ENCODE measurements at places on chromosomes 12 and 14. TPM values are rescaled to one million over a fixed set of nuclear protein-coding genes. Genes with fewer than 3 reads are reported as not detected.

- DNase-seq = no peak
Observed at GRCh38 chr12:127398016-127398710, 868.8 kb upstream of the TMEM132C start.

The HHIPL1 gene
- 1.5 TPM for polyA plus RNA-seq

The LTB4R gene
- 6.8 TPM for polyA plus RNA-seq

The DNAI7 gene
- polyA plus RNA-seq = 7.1 TPM

The GZMB gene
- not detected for polyA plus RNA-seq

All from renal cortex interstitium (tissue), 15 donors.